ENCODE measurements at places on chromosomes 16 and 17.

- H3K27ac ChIP-seq = no peak overlapping the region
- H3K36me3 ChIP-seq = no peaks in the 10 kb centered on the region
- H3K27me3 ChIP-seq = peaks cover 100% of the 10 kb centered on the region
- DNase-seq = no peak
- H3K4me1 ChIP-seq = peaks cover 15% of the 10 kb centered on the region
These were observed 7.5 kb upstream of the OR1F1 start for GRCh38 chr16:3180445-3180878.

GRCh38 chr17:17106756-17107155 is 64.5 kb downstream of the MPRIP start:
- peaks cover 44% of the 10 kb centered on the region for H3K4me1 ChIP-seq
- no peak for DNase-seq
- H3K27me3 ChIP-seq = no peaks in the 10 kb centered on the region
- no peaks in the 10 kb centered on the region for H3K36me3 ChIP-seq
- H3K4me3 ChIP-seq = no peak overlapping the region

GRCh38 chr17:29777663-29778062 is 152.4 kb downstream of the SSH2 start:
- no peak overlapping the region for H3K4me3 ChIP-seq
- DNase-seq = no peak
- H3K36me3 ChIP-seq = no peaks in the 10 kb centered on the region
- no peak overlapping the region for H3K27ac ChIP-seq

- no peak overlapping the region for H3K27ac ChIP-seq
- H3K27me3 ChIP-seq = no peaks in the 10 kb centered on the region
- peak; percentile 81 for DNase-seq
These were observed 12.5 kb upstream of the RHBDL3 start for GRCh38 chr17:32253117-32253611.

GRCh38 chr17:38870259-38871165 is 654 bp downstream of the LASP1 start:
- peak overlapping the region; percentile 97 for H3K4me3 ChIP-seq
- H3K27me3 ChIP-seq = no peaks in the 10 kb centered on the region
- peak overlapping the region; percentile 97 for H3K27ac ChIP-seq
- no peaks in the 10 kb centered on the region for H3K36me3 ChIP-seq
- DNase-seq = peak; percentile 83
- H3K4me1 ChIP-seq = peaks cover 61% of the 10 kb centered on the region

Data from transverse colon (tissue), 4 donors.